ENCODE measurements at places on chromosomes 5 and 9.

DNA sequence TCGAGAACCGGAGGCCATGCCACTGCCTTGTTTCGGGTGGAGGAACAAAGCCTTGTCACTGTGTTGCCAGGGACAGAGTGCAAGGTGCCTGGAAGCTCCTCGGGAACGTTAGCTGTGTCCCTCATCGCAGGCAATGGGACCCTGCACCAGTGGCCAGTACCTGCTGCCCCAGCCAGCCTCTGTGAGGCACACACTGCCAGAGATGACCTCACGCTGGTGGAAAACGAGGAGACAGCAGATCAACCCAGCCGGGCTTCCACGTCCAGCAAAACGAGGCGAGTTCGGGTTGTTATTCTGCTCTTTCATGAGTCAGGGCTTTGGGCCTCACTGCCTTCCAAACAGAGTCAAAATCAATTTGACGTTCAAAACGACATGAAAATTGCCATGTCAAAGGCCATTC, 104.1 kb downstream of the ADAMTS2 start:
- no peak for DNase-seq

DNA sequence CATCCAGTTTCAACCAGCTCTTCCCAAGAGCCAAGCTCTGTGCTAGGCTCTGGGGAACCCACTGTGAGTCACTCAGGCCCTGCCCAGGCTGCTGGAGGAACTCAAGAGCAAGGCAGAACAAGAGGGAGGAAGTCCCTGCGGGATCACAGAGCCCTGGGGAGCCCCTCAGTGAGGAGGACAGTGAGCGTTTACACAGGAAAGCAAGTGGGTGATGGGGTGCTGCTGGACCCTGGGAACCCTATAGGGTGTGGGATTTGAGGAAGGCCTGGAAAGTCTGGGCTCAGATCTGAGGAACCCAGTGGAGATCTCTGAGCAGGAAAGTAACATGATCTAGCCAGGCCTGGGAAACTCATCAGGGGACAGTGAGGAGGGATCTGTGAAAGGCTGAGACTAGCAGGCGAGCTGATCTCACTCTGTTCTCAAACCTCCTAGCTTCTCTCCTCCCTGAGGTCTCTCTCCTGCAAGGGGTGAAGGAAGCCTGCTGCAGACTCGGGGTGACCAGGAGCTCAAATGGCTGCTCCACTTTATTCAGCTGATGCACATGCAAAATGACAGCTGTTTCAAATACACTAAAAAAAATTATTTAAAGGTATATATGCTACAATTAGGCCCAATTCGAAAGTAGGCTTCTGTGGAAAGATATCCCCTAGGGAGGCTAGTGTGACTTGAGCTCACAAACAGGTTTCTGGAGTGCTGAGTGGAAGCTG, 70.0 kb downstream of the SHB start:
- DNase-seq = peak; percentile 40

DNA sequence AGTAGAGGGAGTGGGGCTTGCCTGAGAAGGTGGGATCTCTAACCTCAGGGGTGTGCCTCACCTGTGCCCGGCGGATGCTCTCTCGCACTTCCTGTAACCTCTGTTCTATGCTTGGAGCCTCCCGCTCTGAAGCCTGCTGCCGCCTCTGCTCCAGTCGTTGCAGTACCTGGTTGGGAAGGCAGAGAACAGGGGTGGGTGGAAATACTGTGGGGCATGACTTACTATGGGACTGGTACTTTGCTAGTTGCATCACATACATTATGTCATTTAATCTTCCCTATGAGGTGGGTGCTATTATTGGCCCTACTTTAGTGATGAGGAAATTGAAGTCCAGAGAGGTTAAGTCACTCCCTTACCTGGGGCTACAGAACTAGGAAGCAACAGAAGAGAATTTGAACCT, 5.2 kb downstream of the FCHSD1 start:
- no peak for DNase-seq

DNA sequence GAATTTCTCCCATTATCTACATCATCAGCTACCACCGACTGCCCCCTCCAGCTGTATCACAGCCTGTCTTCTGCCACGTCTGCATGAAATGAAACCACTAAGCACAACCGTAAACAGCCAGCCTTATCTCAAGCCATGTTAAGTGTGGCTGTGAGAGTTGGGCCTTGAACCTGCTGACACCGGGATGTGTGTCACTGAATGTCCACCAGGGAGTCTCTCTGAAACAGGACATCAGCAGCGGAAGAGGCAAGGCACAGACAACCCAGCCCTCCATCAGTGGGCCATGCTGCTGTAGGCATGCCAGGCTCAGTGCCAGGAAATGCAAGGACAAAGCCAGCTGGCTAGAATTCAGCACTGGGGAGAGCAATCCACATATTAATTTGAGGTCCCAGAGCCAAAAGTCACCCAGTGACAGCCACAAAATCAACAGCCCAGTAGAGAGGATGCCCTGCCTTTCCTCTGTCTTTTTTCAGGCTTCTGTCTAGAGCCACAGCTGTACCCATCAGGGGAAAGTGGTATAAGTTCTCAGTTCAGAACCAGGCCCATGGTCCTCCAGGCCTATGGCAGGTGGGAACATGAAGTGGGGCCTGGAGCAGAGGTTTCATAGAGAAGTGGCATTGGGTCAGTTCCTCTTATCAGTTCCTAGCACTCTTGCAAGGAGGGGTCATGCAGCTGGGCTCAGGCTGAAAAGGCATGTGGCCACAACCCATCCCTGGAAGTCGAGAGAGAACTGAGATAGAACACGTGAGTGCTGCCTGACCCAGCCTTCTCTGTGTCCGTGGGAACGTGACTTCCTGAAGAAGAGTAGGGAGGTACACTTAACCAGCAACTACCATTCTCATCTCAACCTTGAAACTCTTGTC, 199.4 kb downstream of the ESM1 start:
- DNase-seq = peak; percentile 65

DNA sequence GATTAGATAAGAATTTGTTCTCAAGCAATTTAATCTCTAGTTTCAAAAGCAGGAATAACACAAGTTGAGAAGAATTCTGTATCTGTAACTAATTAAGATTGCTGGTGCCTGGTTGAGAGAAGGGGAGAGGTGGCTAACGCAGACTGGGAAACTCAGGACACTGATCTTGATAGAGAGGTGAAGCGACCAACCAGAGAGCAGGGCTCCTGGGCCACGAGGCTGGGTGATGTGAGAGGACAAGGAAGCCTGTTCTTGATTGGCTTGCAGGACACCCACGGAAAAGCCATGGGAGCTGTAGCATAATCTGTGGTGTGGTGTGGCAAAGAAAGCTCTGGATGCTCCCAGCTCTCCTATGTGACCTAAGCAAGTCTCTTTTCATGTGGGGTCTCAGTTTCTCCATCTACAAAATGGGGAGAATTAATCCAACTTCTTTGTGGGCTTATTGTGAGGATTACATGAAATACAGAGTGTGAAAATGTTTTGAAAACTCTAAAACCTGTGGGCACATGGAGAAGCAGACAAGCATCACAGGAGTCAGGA, 594.1 kb upstream of the BRINP1 start:
- no peak for DNase-seq

Data from heart right ventricle (tissue), 16 donors.